ENCODE measurements at places on chromosomes 7 and 10. TPM values are rescaled to one million over a fixed set of nuclear protein-coding genes. Genes with fewer than 3 reads are reported as not detected.

- no peak for DNase-seq
Measured at GRCh38 chr7:25642849-25643248, 414.6 kb upstream of the NPVF start.

DNA sequence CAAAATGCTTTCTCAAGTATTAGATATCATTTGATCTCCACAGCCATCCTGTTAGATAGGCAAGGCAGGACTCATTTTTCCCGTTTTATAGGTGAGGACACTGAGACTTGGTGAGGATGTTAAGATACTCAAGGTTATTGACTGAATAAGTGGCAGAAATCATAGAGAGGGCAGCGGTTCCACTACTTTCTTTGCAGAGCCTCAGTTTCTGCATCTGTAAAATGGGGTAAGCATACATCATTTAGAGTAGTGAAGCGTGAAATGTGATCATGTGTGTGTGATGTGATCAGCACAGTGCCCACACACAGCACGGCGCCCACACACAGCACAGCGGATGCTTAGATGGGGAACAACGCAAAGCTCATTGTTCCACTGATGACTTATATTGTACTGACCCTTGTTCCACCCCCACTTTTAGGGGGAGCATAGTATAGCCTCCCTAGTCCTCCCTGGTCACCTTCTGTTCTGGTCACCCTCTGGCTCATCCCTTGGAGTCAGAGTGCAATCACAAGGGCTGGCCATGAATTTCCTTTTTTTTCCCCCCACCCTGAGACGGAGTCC, 10.5 kb downstream of the UBTD1 start:
- DNase-seq, result no peak

- no peak for DNase-seq
Measured at GRCh38 chr10:37952043-37952755, 24.2 kb downstream of the ZNF25 start.

DNA sequence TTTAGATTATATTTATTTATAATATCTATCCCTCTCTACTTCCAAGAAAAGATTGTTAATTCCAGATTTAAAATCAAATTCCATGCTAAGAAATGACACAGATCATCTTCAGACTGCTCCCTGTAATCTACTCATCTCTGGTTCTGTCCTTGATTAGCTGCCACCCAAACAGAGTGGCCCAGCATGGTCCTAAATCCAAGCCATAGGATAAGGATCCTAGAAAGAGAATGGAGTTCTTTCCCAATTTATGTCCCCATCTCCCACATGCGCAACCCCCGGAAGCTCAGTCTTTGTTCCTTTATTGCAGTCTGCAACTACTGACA, 23.4 kb upstream of the HDAC9 start:
- no peak for DNase-seq

Gene AKR1D1
- total RNA-seq, result not detected

GRCh38 chr10:70296406-70296899, 12.6 kb upstream of the NPFFR1 start:
- peak; percentile 29 for DNase-seq
